ENCODE measurements at places on chromosomes 12 and 14.

GRCh38 chr14:93976477-93977057, at the start of gene ASB2:
Gene ASB2, minus strand, starts transcription at chr14:93976570. Its CDS starts 12,031 bp downstream, at chr14:93964539.
- DNase-seq: peak; percentile 46

- DNase-seq: no peak
Measured at GRCh38 chr14:51357250-51357649, 117.2 kb downstream of the TMX1 start.

GRCh38 chr14:75875958-75876357, 105.8 kb downstream of the TGFB3 start:
- DNase-seq: no peak

GRCh38 chr14:58466459-58466858, 38.9 kb downstream of the KIAA0586 start:
- no peak for DNase-seq

DNA sequence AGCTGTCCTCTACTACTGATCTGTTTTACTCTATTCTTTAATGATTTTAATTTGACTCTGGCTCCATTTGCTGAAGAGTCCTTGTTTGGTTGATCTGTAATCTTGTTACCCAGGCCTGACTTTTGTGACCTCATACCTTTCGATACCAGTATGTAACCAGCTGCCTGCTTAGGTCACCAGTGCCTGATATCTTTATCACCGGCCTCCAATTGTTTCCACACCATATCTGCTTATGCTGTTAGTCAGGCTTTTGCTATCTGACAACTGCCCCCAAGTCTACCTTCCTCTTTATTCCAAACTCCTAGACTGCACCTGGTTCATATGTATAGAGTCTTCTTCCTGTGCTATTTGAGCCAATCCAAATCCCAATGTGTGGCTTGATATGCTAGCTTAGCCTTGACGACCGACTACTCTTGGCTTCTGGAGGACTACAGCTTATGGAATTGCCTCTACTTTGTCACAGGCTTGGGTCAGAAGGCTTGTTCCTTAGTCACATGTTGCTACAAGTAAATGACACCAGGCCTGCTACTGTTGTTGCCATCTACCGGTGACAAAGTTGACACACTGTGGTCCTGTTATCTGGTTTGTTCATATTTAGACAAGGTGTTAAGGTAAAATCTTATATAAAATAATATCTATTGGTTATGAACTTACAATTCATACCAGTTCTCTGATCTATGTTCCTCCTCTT, 193.9 kb downstream of the TRHDE start:
- DNase-seq: no peak

DNA sequence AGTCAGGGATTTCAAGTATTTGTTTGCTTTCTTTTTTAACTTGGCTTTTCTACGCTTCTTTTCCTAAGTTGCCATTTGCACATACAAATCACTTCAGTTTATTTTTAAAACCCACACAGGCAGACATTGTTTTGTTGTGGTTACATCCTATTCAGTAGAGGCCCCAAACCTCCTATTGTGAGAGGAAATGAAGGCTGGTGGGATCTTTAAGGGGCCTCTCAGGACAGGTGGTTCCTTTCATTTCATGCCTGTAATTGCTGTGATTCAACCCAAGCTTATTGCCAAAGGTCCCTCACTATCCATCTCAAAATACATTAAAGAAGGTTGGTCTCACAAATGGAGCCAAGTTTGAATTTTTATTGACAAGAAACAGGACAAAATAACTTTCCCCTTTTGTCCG, 257.1 kb downstream of the ADAMTS20 start:
- no peak for DNase-seq

DNA sequence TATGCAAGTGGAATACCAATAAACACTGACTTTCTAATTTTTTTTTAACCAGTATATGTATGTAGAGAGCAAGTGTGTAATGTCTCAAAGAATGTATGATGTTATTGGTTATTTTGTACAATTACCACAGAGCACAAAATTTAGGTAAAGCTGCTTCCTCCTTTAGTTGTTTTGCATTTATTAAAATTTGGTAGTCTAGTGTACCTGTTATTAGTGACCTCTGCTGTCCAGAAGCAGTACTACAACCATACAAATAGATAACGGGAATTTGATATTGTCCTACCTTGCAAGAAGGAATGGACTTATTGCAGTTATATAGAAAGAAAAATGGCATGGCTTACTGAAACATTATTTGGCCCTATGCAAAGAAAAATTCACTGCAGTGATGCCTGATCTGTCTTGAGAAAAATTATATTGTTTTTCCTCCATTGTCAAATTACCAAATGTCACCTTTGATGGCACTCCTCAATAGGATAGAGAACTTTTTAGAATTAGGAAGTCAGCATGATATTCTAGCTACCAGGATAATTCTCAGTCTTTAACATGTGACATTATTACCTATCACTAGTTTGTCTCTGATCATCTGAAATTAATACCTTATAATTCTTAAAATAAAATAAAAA, 153.9 kb upstream of the RMST start:
- peak; percentile 55 for DNase-seq

DNA sequence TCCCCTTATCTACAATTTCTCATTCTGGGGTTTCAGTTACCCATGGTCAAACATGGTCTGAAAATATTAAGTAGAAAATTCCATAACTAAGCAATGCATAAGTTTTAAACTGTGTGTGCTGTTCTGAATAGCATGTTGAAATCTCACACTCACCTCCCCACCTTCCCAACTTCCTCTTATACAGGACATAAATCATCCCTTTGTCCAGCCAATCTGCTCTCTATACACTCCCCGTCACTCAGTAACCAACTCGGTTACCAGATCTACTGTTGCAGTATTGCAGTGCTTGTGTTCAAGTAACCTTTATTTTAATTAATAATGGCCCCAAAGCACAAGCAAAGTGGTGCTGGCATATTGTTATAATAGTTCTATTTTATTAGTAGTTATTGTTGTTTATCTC, 420.5 kb downstream of the GXYLT1 start:
- peak; percentile 2 for DNase-seq

Measured in OCI-LY7 (cell line).